ENCODE measurements at places on chromosomes 5 and 9.

- DNase-seq = no peak
These were observed 205.0 kb upstream of the RAD23B start for GRCh38 chr9:107078061-107078460.

DNA sequence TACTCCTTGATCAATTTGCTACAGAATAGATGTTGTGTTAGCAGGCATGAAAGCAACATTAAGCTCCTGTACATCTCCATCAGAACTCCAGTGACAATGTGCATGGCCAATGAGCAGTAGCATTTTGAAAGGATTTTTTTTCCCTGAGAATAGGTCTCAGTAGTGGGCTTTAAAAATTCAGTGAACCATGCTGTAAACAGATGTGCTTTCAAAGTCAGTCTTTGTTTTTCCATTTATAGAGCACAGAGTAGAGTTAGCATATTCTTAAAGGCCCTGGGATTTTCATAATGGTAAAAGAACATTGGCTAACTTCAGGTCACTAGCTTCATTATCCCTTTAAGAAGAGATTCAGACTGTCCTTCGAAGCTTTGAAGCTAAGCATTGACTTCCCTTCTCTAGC is 150.8 kb downstream of the VPS13A start:
- DNase-seq = no peak

- DNase-seq = no peak
These were observed 34.5 kb downstream of the TXNDC8 start for GRCh38 chr9:110303133-110303532.

DNA sequence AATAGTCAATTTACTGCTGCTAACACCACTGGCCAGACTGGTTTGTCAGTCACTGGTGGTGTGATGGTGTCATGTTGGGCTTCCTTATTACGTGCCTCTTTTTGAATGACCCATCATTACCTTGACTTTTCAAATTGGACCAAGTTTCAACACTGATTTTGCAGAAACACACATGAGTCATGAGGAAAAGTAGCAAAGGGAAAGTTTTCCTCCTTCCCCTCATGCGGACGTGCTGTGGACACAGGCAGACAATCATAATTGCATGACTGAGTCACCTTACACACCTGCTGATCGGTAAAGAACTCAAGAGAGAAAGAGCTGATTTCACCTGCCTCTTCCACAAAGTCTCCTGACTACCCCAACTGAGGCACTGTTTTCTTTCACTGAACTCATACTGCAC is 324.5 kb downstream of the ARRDC3 start:
- DNase-seq = no peak

DNA sequence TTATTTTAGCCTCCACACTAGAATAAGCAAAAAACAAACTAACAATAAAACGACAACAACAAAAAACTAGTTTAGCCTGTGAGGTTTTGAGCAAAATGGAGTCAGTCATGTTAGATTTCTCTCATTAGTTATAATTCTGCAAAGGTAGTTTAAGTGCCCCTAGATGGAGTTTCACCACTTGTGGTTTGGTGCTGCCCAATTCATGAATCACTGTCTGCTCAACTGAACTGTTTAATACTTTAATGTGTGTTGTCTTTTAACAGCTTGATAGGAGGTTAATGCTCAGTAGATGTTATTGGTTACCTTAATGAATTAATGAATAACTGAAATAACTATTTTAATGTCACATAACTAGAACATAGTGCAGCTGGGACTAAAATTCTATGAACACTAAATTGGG is 3.5 kb upstream of the PLAA start:
- no peak for DNase-seq

DNA sequence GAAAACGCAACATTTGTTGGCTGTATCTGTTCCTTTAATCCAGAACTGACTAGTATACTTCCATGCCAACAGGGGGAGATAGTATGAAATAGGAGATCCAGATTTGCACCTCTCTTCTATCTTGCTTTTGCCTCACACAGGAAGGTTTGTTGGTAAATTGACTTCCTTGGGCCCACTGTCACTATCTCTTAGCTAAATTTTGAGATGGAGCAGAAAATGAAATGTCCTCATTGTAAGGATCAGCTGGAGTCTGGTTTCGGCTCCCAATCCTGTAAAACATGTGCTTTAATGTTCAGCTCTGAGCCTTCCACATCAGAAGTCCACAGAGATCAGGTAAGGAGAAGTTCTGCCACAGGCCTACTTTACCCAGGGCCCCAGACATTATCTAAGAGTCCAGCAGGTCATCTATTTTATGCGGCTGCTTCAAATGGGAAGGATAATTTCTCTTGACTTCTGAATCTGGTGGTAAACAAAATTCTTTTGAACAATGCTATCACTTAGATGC is 176.8 kb downstream of the FER start:
- DNase-seq = no peak

- no peak for DNase-seq
These were observed 319.7 kb upstream of the RFX3 start for GRCh38 chr9:3845549-3845948.

DNA sequence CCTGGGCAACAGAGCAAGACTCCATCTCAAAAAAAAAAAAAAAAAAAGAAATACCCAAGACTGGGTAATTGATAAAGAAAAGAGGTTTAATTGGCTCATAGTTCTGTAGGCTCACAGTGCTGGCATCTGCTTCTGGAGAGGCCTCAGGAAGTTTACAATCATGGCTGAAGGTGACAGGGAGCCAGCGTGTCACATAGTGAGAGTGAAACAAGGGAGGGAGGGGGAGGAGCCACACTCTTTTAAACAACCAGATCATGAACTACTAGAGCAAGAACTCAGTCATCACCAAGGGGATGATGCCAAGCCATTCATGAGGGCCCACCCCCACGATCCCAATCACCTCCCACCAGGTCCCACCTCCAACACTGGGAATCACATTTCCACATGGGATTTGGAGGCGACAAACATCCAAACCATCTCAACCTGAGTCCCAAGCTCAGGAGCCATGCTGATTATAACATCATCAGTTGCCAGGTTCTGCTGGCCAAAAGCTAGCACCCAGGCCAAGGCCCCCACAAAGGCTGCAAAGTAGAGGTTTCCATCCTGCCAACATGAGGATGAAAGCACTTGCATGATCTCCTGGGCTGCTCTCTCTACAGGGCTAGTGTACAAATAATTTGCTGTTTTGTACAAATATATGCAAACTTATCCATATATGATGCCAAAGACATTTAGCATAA is 15.3 kb downstream of the DENND1A start:
- no peak for DNase-seq

GRCh38 chr5:59095480-59095879 is 512.6 kb downstream of the RAB3C start:
- DNase-seq = no peak

- DNase-seq = no peak
These were observed 41.5 kb downstream of the WNK2 start for GRCh38 chr9:93225417-93225816.

GRCh38 chr5:54909911-54910870 is 75.2 kb downstream of the ESM1 start:
- no peak for DNase-seq

GRCh38 chr9:68794898-68795297 is 89.9 kb downstream of the PIP5K1B start:
- no peak for DNase-seq

GRCh38 chr5:100535060-100536005 is at the start of gene FAM174A:
TSS of gene FAM174A (plus strand) at chr5:100535374. CDS start at chr5:100535531, 157 bp downstream.
- peak; percentile 96 for DNase-seq

- DNase-seq = no peak
These were observed 2111.3 kb downstream of the MAT2B start for GRCh38 chr5:165616490-165617405.

- DNase-seq = no peak
These were observed 841.5 kb downstream of the DTWD2 start for GRCh38 chr5:118146824-118147223.

DNA sequence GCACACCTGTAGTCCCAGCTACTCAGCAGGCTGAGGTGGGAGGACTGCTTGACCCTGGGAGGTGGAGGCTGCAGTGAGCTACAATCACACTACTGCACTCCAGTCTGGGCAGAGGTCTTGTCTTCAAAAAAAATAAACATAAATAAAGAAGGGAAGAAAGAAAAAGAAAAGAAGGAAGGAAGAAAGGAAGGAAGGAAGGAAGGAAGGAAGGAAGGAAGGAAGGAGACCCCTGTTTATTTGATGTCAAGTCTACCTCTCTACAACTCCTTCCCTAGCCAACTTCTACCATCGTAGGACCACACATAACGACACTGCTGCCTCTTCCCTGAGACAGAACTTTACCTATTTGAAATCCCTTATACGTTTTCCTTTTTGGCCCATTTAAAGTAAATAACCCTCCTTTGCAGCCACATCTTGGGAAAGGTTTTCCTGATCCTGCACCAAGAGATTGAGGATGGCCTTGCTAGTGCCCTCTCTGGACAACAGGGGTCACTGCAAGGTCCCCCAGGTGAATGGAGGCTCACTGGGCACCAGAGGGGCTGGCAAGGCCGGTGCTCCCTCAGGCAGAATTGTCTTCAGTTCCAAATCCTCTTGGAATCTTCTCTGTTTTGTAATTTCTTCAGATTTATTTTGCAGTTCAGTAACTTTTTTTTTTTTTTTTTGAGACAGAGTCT is 10.5 kb downstream of the RPS14 start:
- DNase-seq = no peak

GRCh38 chr5:62029303-62029702 is 276.7 kb upstream of the KIF2A start:
- no peak for DNase-seq

DNA sequence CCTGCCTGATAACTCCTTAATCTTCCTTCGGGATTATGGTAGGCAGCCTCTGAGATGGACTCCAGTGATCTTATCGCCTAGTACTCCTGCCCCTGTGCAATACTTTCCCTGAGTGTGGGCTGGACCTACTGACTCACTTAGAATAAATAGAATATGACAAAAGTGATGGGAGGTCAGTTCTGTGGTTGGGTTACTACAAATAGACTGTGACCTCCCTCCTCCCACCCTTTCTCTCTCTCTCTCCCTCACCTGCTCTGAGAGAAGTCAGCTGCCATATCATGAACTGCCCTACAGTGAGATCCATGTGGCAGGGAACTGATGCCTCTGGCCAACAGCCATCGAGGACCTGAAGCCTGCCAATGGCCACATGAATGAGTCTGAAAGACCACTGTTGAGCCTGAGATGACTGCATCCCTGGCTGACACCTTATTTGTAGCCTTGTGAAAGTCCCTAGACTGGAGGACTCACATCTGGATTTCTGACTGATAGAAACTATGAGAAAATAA is 31.7 kb downstream of the NRG2 start:
- no peak for DNase-seq

DNA sequence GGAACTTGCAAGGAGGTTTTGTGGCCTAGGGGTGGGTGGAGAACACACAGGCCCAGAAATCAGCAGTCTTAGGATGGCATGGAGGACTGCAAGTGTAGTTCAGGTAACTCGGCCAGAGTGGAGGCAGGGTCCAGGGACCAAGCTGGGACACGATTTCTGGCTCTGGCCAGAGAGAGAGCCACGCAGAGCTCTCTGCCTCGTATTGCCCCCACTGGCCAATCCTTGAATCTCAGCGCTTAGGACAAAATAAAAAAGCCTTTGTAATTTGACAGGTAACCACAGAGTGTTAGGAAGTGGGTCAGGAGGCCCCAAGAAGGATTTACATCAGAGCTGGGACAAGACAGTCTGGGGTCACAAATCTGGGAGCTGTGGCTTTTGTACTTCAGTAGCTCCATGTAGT is 11.7 kb downstream of the MAP3K1 start:
- DNase-seq = no peak

DNA sequence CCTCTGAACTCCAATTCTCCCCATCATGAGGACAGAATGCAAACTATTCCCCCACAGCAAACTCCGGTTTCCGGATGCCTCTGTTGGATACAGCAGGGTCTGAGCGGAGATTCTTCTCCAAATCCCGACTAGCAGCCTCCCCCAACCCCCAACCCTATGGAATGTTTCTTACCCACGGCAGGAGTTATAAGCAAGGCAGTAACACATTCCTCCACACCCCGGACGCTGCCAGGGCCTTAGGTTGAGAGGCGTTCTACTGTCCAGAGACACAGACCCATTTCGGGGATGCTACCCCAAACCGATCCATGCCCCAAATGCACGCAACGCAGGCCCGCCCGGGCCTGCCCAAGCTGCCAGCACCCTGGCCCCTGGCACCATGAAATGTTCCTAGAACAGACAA is 85.6 kb upstream of the LMX1B start:
- DNase-seq = no peak

GRCh38 chr9:15529566-15530324 is 19.0 kb upstream of the PSIP1 start:
- no peak for DNase-seq

DNA sequence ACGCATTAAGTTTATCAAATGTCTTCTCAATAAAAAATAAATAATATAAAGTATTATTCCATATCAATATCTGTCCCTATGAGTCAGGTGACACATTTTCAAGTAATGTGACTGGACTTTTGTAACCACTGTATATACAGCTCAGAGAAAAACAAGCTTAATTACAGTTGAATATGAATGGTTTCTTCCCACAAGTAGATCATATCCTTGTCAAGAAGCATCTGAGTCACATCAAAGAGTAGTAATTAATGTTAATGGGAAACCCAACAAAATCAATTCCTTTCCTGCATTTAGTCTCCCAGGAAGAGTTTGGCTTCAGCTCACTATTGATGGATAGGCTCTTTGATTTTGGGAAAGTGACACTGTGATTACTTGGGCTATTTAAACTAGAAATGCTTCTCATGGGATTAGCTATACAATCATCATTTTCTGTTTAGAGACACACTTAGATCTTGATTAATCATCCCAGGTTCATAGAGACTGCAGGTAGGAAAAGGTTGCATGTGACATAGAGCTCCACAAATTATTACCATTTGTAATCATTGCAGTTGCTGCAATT is 292.9 kb downstream of the GABRG2 start:
- no peak for DNase-seq

GRCh38 chr5:84382363-84383295 is 2.1 kb downstream of the EDIL3 start:
- no peak for DNase-seq

DNA sequence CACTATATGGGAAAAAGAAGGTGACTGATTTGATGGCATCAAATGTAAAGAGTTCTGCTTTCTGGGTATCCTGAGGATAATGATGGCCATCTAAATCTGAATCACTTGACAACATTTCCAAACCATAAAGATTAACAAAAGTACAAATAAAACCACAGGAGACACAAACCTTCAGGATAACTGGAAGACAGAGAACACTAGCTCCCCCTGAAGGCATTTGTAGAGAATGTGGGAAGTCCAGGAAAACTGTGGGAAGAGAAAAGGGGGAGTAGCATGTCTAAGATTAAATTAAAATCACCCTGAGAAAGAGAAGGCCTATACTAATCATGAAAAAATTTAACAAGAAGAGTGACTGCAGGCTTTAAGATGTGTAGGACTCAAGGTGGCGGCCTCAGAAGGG is 116.2 kb downstream of the PRELID2 start:
- no peak for DNase-seq

Data from naive thymus-derived CD4-positive, alpha-beta T cell (primary cell).